ENCODE measurements at places on chromosomes 2 and 18.

DNA sequence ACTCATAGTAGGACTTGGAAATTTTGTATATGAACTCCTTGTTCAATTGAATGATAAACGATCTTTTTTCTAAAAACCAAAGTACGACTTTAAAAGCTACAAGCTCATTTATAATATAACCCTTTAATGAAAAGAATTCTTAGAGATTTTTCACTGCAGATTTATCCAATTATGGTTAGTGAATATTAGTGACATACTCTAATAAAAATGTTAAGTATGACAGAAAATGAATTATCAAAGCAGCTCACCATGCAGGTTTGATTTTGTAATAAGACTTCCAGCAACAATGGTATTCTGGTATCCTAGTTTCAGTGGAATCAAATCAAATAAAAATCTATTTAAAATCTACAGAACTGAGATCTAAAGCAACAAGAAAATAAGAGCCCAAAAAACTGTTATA lies 38.5 kb downstream of the PRPF40A start:
- DNase-seq = no peak

GRCh38 chr18:7084080-7085065 lies 33.2 kb downstream of the LAMA1 start:
- DNase-seq = no peak

- DNase-seq = no peak
Observed at GRCh38 chr2:167438206-167438605, 549.9 kb downstream of the XIRP2 start.

DNA sequence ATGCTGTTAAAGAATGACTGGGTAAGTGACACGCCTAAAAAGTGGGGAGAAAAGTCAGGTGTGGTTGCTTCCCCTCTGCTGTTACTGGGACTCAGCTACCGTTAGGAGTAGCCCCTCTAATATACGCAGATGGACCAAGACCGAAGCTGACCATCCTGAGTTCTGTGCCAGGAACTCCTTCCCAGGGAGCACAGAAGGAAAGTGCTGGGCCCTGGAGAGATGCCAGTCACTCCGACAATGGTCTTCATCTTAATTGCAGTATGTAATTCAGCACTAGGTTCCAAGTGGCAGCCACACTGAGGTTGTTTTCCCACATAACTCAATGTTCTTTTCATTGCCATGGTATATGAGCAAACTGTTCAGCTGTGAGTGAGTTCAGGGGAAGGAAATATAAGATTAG lies 19.6 kb upstream of the TMEM200C start:
- no peak for DNase-seq

DNA sequence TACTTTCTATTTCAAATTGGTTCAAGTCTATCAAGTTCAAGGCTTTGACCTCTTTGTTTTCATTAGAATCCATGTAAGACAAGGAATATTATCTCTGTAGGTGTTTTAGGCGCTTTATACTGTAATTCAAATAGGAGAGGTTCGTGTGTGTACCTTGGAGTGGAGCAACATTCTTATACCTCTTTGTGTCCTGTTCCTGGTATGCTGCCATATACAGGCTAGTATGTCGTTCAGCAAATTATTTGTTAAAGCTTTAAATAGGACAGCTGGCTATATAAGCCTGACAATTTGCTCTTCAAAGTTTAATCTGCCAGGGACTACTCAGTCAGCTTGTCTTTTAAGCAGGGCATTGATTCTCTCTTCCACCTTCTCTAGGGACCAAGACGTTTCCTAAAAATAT lies 31.1 kb upstream of the SPAG16 start:
- DNase-seq = no peak
